ENCODE measurements at places on chromosomes 2 and 18.

GRCh38 chr2:179876266-179876665 lies 14.9 kb upstream of the ZNF385B start:
- no peak for DNase-seq

DNA sequence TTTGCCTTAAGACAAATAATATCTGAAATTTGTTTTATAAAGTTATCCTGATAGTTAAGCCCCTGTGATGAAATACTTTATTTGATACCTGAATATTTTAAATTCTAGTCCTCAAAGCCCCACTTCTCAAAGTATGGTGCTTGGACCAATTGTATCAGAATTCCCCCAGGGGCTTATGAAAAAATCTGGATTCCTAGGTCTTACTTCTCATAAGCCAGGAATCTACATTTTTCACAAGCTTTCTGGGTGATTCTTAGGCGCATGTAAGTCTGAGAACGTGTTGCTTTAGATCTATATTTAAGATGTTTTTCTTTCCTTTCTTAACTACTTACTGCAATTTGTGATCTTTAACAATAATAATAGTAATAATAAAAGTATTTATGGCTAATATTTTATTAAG lies 53.1 kb downstream of the MYO1B start:
- no peak for DNase-seq

GRCh38 chr18:59432803-59433597 lies 73.9 kb upstream of the LMAN1 start:
- no peak for DNase-seq

GRCh38 chr2:157150747-157151146 lies 106.8 kb upstream of the GALNT5 start:
- no peak for DNase-seq

- no peak for DNase-seq
These were observed 140.8 kb downstream of the MEIS1 start for GRCh38 chr2:66575625-66576310.

- DNase-seq, result no peak
These were observed 2.0 kb upstream of the UPP2 start for GRCh38 chr2:158099716-158100115.

GRCh38 chr2:110994250-110994961 lies 126.3 kb upstream of the BCL2L11 start:
- DNase-seq, result peak; percentile 40

GRCh38 chr2:167944825-167945659 lies 302.4 kb downstream of the STK39 start:
- DNase-seq, result no peak

GRCh38 chr2:168428431-168428830 lies 27.6 kb upstream of the CERS6 start:
- DNase-seq, result no peak

DNA sequence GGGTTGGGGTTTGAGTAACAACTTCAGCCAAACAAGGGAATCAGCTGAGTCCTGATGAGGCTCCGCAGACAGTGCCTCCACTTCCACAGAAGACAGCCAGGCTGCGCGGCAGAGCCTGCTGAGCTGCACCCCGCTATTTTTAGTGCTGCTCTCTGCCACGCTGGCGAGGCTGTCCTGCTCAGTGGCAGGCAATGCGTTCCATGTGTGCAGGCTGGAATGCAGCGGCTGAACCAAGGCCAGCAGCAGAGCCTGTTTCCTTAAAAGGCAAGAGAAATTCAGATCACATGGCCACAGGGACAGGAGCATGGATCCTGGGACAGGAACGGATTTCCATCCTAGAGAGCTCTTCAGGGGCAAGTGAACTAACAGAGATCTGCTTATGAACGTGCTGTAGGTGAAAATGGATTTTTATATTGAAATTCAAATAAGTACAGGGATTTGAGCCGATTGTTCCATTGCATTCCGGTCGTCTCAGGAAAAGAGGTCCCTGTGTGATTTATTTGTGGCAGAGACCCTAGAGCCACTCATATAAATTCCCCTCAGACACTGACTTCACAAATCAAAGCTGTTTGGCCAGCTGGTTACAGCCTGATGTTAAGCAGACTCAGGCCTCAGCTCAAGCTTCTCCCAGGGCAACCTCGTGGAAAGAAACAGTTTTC lies 98.7 kb downstream of the COL6A3 start:
- no peak for DNase-seq

- peak; percentile 99 for DNase-seq
These were observed at the start of gene RPIA for GRCh38 chr2:88691339-88692183. Gene RPIA, plus strand, starts transcription at chr2:88691673. Its CDS starts 26 bp downstream, at chr2:88691699.

- no peak for DNase-seq
These were observed 1059.7 kb upstream of the ACVR2A start for GRCh38 chr2:146785101-146785500.

DNA sequence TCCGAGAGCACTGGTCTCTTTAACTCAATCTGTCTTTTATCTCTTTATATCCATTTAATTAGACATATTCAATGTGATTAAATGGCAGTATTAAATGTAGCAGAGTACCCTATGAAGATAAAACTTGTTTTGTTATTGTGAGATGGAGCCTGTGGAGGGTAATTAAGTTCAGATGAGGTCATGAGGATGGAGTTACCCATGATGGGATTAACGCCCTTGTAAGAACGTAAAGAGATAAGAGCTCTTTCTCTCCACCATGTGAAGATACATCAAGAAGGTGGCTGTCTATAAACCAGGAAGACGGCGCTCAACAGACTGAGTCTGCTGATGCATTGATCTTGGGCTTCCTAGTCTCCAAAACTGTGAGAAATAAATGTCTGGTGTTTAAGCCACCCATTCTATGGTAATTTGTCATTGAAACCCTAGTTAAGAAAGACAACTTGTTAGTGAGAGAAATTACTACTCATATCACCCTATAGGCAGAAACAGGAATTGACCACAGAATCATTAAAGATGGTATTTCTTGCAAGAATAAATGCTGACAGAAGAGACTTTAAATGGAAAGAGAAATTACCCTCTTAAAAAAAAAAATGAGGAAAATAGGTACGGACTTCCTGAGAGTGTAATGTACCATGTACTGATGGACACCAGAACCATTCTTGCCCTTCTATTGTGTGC lies 738.7 kb upstream of the CHAC2 start:
- DNase-seq, result no peak

DNA sequence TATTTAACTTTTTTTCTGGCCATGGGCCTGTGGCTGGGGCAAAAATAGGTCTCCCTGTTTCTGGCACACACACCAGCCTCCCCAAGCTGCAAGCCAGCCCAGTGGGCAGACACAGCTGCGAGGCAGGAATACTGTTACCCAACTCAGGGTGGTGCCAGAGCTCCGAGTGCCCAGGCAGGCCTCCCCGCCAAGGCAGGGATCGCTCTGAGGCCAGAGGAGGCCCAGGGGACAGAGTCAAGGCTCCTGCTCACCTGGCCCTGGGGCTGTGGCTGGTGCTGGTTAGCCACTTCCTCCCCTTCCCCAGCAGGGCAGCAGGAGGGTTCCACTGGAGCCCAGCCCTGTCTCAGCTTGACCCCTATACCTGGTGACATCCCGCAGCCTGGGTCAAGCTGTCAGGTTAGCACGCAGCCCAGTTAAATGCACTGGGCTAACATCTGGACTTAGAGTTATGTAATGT lies 67.1 kb upstream of the EPAS1 start:
- peak; percentile 5 for DNase-seq

DNA sequence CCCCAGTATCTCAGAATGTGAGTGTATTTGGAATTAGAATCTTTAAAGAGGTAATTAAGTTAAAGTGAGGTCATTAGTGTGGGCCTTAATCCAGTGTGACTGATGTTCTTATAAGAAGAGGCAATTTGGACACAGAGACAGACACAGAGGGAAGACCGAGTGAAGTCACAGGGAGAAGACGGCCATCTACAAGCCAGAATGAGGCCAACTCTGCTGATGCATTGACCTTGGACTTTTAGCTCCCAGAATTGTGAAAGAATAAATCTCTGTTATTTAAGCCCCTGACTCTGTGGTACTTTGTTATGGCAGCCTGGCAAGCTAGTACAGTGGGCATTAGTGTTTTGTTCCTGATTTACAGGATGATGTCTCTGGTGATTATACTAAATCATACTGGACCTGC lies 64.6 kb downstream of the LTBP1 start:
- no peak for DNase-seq

- DNase-seq, result no peak
These were observed 177.7 kb upstream of the LRRTM1 start for GRCh38 chr2:80482276-80482675.

- no peak for DNase-seq
These were observed 272.4 kb upstream of the DPP10 start for GRCh38 chr2:114170070-114170469.

- DNase-seq, result no peak
These were observed 290.7 kb upstream of the DDX18 start for GRCh38 chr2:117523711-117524238.

DNA sequence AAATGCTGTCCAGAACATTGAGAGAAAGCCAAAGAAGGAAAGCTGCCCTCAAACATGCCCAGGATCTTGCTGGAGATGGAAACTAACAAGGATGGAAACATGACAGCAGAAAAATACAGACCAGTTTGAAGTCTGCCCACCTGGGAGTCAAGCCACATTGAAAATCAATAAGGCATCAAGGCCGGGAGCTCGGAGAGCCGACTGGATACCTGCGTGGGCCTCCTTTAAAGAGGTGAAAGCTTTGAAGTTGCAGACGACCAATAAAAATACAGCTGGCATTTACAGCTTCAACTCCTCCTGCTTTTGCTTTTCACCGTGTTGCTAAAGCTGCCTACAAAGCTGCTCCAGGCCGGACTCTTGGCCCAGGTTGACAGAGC lies 279.7 kb downstream of the SRBD1 start:
- DNase-seq, result no peak

DNA sequence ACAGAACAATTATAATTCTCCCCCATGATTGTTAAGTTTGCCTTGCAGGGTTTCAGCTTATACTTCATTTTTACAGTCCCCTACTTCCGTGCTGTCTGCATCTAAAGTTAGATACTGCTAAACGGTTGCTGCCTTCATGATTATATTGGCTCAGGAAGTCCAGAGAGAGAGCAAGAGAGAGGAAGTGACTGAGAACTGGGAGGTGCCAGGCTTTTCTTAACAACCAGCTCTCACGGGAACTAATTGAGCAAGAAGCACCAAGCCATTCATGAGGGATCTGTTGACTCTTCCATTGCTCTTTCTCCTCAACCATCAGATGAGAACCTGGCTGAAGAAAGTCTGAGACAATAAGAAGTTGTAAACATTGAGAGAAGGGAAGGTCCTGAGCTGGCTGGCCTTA lies 125.5 kb upstream of the SIX2 start:
- peak; percentile 26 for DNase-seq

DNA sequence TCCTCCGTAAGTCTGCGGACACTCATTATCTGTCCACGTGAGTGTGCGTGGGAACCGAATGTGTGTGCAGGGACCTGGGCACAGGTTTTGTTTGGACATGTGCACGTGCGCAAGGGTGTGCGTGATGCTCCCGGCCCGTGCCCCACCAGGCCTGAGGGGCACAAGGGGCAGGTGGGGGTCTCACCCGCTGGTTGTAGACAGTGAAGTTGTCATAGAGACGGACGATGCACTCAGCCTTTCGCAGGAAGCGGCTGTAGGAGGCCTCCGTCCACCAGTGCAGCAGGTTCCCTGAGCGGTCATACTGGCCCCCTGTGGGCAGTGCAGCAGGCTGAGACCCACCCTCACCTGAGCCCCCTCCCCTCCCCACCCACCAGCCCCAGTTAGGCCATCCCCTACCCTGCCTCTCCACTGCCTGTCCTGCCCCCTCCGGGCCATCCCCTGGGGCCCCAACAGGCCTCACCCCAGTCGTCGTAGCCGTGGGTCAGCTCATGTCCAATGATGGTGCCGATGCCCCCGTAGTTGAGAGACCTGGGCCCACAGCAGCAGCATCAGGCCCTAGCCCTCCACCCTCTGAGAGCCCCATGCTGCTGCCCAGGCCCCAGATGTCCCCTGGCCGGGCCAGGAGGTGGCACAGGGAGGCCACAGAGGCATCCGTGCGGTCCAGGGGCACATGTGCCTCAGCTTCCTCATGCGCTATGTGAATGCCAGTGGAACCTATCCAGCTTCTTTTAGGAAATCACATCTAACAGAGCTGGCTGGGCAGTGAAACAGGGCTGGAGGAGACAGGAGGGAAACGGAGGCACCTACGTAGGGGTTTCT lies 6.1 kb downstream of the ECEL1 start:
- DNase-seq, result no peak

Measured in CD4-positive, alpha-beta T cell treated with Interleukin-4 for 1 hour (primary cell).